ENCODE measurements at places on chromosomes 16 and 17. TPM values are rescaled to one million over a fixed set of nuclear protein-coding genes. Genes with fewer than 3 reads are reported as not detected.
A peak's percentile ranks its signal among the peaks of the same experiment; 100 is the strongest.

DNA sequence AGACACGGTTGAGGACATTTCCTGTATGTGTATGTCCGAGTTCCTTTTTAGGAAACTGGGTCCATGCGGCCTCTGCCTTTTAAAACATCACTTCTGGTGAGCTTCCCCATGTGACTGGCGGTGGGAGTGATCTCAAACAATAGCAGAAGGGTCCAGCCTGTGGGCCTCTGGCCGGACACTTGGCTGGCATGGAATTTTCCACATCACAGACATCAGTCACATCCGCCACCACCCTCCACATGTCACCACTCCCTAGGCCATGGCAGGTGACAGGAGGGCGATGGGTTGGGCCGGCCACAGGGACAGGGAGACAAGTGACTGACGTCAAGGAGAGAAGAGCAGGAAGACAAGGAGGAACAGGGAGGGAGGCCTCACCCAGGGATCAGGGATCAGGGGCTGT lies 83.7 kb downstream of the DNAH17 start:
- DNase-seq: no peak
- peaks cover 2% of the 10 kb centered on the region for H3K4me1 ChIP-seq
- H3K4me3 ChIP-seq: no peak overlapping the region
- no peaks in the 10 kb centered on the region for H3K36me3 ChIP-seq

- H3K36me3 ChIP-seq: peaks cover 8% of the 10 kb centered on the region
- H3K4me3 ChIP-seq: no peak overlapping the region
- no peaks in the 10 kb centered on the region for H3K27me3 ChIP-seq
- no peak overlapping the region for H3K27ac ChIP-seq
Measured at GRCh38 chr17:59378675-59379074, 47.2 kb downstream of the YPEL2 start.

- no peaks in the 10 kb centered on the region for H3K27me3 ChIP-seq
- no peak overlapping the region for H3K27ac ChIP-seq
- peaks cover 25% of the 10 kb centered on the region for H3K4me1 ChIP-seq
- no peak for DNase-seq
- H3K36me3 ChIP-seq: peaks cover 49% of the 10 kb centered on the region
Measured at GRCh38 chr17:49699966-49700575, 7.7 kb downstream of the SLC35B1 start.

DNA sequence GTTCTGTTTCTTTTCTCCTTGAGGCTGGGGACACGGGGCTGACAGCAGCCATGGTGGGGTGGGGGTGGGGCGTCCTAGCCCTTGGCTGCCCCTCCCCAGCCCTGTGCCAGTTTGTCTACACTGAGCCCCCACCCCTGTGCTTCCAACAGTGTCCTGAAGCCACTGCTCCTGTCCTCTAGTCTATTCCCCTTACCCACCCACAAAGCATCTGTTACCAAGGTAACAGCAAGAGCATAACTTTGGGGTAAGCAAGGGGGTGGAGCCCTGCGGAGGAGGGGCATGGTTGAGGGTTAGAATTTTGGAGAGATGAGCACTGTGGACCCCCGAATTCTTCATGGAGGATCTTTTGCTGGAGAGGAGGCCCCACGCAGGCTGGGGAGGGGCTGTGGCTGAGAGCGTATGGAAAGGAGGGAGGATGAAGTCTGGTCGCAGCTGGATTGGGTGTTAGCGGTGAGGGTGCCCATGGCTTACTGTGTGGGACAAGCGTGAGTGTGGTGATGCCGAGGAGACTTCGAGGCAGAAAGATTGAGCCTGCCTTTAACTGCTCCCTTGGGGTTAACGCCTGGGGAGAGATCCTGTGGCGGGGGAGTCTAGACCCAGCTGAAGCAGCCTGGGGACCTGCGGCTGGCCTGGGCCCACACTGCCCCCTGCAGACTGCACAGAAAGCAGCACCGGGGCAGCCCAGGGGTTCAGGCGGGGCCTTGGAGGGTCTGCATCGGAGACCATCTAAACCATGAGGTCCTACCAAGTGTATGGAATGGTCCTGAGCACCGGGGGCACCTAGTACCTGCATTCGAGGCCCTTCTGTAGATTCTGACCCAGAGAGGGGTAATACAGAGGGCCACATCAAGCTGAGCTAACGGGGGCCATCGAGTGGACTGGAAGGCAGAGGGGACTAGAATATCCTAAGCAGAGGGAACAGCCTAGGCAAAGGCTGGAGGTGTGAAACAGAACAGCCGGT lies 6.1 kb upstream of the STAC2 start:
- H3K27ac ChIP-seq: no peak overlapping the region
- H3K36me3 ChIP-seq: no peaks in the 10 kb centered on the region
- peak; percentile 84 for DNase-seq
- H3K4me1 ChIP-seq: peaks cover 8% of the 10 kb centered on the region
- H3K4me3 ChIP-seq: peak overlapping the region; percentile 43

DNA sequence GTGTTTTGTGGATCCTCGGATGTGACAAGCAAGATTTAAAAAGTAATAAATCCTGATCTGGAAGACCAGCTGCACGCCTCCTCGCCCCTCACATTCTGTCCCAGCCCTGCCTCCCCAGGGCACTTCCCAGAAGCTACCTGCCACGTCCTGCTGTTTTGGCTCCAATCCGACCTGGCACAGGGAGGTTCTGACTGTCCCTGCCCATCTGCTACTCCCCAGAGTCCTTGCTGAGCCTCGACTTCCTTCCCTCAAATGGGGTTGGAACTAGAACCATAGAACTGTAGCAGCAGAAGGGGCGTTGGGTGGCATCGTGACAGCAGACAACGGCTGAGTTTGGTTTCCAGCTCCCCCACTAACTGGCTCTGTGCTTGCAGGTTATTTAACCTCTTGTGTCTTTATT lies 71.7 kb downstream of the RPH3AL start:
- no peak for DNase-seq
- H3K36me3 ChIP-seq: no peaks in the 10 kb centered on the region
- H3K27ac ChIP-seq: no peak overlapping the region

- H3K36me3 ChIP-seq: no peaks in the 10 kb centered on the region
- H3K27me3 ChIP-seq: no peaks in the 10 kb centered on the region
- no peaks in the 10 kb centered on the region for H3K4me1 ChIP-seq
- no peak for DNase-seq
- H3K27ac ChIP-seq: no peak overlapping the region
- no peak overlapping the region for H3K4me3 ChIP-seq
Measured at GRCh38 chr16:13553453-13553985, 366.4 kb upstream of the ERCC4 start.

DNA sequence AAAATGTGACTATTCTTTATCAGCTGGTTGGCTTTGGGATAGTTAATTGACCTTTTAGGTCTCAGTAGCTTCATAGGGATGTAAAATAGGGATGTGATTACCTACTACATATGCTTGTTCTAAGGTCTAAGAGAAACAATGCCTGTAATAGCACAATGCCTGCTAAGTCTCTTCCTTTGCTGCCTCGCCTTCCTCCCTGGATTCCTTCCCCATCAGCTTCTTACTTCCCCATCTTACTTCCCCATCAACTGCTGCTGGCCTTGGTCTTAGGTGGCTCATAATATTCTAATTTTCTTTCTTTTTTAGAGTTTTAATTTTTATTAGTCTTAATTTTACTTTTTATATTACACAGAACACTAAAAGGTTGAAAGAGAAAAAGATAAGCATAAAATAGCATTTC lies 59.2 kb upstream of the GOT2 start:
- H3K4me1 ChIP-seq: no peaks in the 10 kb centered on the region
- no peak for DNase-seq
- peaks cover 4% of the 10 kb centered on the region for H3K27me3 ChIP-seq
- no peak overlapping the region for H3K27ac ChIP-seq

- peaks cover 14% of the 10 kb centered on the region for H3K27me3 ChIP-seq
- H3K4me3 ChIP-seq: peak overlapping the region; percentile 96
- H3K4me1 ChIP-seq: peaks cover 63% of the 10 kb centered on the region
- peaks cover 5% of the 10 kb centered on the region for H3K36me3 ChIP-seq
- H3K27ac ChIP-seq: no peak overlapping the region
- DNase-seq: no peak
Measured at GRCh38 chr17:7215652-7216180, 3.9 kb downstream of the DLG4 start.

DNA sequence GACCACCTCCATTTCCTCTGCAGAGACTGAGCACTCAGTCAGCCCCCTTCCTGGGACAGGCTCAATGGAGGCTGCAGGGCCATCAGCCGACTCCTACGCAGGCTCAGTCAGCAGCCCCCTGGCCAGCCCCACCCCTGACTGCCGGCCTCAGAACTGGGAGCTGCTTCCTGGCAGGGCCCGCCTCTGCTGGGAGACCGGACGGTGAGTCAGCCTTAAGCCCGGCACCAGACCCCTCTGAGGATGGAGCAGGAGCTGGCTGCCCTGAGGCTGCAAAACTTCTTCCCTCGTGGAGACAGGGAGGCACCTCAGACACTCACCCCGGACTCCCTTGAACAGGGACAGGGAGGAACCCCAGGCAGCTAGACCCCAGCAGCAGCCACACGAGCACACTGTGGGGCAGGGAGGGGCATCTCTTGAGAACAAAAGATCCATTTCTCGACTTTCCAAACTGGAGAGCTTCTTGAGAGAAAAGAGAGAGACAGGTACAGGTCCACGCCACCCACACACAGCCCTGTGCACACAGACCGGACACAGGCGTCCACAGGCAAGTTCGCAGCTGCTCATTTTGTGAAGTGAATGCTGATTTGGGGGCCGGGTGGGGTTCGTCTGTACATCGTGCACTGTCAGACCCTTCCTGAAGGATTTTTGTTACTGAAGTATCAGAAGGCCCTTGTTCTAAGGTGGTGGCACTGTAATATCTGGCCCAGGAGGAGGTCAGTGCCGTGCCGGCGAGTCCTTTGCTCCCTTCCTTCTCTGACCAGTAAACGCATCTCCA lies 1.3 kb upstream of the TUBB3 start:
- H3K27ac ChIP-seq: peak overlapping the region; percentile 29
- peak; percentile 80 for DNase-seq
- H3K4me1 ChIP-seq: peaks cover 31% of the 10 kb centered on the region

DNA sequence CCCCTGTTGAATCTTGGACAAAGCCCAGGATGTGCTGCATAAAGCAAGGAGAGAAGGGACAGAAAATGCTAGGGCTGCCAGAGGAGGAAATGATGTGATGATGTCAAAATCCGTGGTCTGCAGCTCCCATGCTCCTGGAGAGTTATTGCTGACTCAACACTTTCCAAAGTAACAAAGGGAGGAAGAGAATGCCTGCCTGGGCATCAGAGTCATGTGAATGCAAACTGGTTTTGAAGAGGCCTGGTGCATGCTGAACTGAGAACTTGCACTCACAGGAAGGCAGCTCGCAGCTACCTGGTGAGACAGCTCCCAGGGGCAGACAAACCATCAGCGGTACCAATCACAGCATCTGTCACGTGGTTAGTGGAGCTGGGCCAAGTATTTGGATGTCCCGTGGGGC lies 2.8 kb downstream of the MARVELD3 start:
- H3K27me3 ChIP-seq: peaks cover 27% of the 10 kb centered on the region
- H3K4me1 ChIP-seq: peaks cover 2% of the 10 kb centered on the region
- no peaks in the 10 kb centered on the region for H3K36me3 ChIP-seq
- no peak for DNase-seq

DNA sequence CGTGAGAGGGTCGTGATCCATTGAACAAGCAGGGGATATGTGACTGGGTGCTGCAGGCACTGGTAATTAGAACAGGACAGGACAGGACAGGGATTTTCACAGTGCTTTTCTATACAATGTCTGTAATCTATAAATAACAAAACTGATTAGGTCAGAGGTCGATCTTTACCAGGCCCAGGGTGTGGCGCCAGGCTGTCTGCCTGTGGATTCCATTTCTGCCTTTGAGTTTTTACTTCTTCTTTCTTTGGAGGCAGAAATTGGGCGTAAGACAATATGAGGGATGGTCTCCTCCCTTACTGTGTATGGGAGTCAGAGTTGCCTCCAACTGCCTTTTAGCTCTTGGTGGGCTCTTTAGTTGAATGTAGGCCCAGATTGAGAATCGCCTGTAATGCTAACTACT lies 1.5 kb upstream of the ZNF764 start:
- peaks cover 7% of the 10 kb centered on the region for H3K36me3 ChIP-seq
- peak overlapping the region; percentile 45 for H3K4me3 ChIP-seq
- H3K27ac ChIP-seq: peak overlapping the region; percentile 79

DNA sequence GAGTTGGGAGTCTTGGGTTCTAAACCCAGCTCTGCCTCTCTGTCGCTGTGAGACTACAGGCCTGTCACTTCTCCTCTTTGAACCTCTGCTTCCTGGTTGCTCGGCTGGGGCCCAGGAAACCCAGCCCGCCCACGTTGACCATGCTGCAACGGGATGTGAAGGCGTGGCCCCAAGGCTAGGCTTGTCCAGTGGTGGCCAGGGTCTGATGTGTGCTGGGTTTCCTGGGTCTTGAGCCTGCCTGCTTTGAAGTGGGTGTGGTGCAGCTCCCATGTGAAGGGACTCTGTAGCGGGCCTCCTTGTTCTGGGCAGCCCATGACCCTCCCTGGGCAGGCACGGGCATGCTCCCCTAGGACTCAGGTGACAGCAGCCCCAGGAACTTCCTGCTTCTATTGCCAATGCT lies 82.3 kb downstream of the SDR42E1 start:
- no peaks in the 10 kb centered on the region for H3K27me3 ChIP-seq
- no peak overlapping the region for H3K4me3 ChIP-seq
- peak overlapping the region; percentile 34 for H3K27ac ChIP-seq

- no peaks in the 10 kb centered on the region for H3K4me1 ChIP-seq
- H3K27ac ChIP-seq: no peak overlapping the region
- no peak overlapping the region for H3K4me3 ChIP-seq
- peaks cover 32% of the 10 kb centered on the region for H3K36me3 ChIP-seq
- DNase-seq: peak; percentile 81
Measured at GRCh38 chr17:1055751-1056645, 59.1 kb downstream of the TIMM22 start.

DNA sequence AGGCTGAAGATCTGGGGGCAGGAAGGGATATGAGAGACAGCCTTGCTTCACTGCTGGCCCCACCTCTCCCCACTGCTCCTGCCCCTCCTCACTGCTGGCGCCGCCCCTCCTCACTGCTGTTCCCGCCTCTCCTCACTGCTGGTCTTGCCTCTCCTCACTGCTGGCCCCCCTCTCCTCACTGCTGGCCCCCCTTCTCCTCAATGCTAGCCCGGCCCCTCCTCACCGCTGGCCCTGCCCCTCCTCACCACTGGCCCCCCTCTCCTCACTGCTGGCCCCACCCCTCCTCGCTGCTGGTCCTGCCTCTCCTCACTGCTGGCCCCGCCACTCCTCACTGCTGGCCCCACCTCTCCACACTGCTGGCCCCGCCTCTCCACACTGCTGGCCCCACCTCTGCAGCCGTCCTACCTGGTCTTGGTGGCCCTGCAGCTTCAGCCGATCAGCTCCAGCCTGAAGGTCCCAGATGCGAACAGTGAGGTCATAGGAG lies 9.5 kb upstream of the PAM16 start:
- no peak overlapping the region for H3K4me3 ChIP-seq
- no peaks in the 10 kb centered on the region for H3K4me1 ChIP-seq
- DNase-seq: peak; percentile 72
- H3K27me3 ChIP-seq: no peaks in the 10 kb centered on the region
- H3K27ac ChIP-seq: no peak overlapping the region

GRCh38 chr17:78227455-78227916 lies 3.9 kb upstream of the TMEM235 start:
- H3K27me3 ChIP-seq: peaks cover 28% of the 10 kb centered on the region
- H3K36me3 ChIP-seq: peaks cover 23% of the 10 kb centered on the region
- DNase-seq: peak; percentile 53
- no peak overlapping the region for H3K27ac ChIP-seq
- H3K4me1 ChIP-seq: peaks cover 5% of the 10 kb centered on the region

Gene KRT9
- total RNA-seq: not detected

Gene HSF5
- total RNA-seq: 0.91 TPM

Gene ARHGAP23
- 0.61 TPM for total RNA-seq

Gene SLC16A5
- 6.8 TPM for total RNA-seq

Gene SPATA2L
- 13.2 TPM for total RNA-seq
